Lung microvascular endothelial cell (primary cell): ENCODE measurements at places on chromosomes 11 and 22. TPM values are rescaled to one million over a fixed set of nuclear protein-coding genes. Genes with fewer than 3 reads are reported as not detected.

GRCh38 chr11:67138922-67139321 lies 19.9 kb downstream of the KDM2A start:
- no peak for DNase-seq

DNA sequence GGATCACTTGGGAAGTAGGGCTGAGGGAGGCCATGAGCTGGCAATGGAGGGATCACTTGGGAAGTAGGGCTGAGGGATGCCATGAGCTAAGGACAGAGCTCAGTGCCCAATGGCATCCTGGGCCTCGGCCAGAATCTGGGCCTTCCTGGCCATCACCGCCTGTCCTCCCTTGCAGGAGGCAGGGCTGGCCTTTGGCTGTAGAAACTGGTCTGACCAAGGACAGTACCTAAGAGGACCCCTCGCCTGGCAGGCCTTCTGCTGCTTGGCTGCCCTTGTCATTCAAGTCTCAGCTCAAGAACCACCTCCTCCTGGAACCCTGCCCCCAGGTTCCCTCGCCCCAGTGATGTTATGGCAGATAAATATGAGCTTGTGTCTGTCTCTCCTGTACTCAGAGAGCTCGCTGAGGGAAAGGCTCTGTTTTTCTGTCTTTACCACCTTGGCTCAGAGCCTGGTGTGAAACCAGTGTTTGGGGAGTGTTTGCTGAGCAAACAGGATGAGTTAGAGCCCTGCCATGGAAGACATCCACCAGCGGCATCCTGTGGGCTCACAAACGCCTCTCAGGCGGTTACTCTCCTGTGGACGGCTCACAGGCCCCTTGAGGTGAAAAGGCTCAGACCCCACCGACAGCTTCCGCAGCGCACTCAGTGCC lies 19.3 kb upstream of the RASL10A start:
- DNase-seq: peak; percentile 55

DNA sequence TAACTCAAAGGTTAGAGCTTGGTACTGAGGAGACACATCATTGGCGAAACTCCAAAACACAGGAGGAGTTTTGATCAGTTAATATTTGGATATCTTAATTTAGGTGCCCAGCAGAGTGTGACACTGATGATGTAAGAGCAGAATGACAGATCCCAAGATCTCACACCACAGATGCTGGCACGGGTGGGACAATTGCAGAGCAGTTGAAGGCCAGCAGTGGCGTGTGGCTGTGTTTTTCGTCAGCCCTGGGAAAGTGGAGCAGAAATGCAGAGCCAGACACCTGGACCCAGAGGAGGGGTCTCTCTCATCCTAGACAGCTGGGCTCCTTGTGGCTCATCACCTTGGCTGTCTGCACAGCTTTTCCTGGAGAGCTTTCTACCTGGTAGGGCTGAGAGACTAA lies 59.7 kb upstream of the CTTN start:
- DNase-seq: no peak

GRCh38 chr11:66068923-66069714 lies 953 bp upstream of the PACS1 start:
- peak; percentile 64 for DNase-seq

DNA sequence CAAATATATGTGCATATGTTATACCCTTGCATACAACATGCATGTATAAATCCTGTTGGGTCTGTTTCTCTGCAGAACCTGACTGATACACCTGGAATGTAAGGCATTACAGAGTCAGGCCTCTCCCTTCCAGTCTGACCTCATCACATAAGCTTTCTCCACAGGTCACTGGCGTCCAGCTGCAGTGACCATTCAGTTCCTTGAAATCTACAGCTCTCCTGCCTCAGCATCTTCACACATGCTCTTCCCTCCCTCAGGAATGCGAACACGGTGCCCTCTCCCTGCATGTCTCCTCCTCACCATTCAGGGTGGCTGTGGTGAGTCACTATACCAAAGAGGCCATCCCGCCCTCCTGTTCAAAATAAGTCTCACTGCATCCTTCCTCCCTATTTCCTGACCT lies 657.8 kb upstream of the B3GAT1 start:
- peak; percentile 50 for DNase-seq

- DNase-seq: no peak
Measured at GRCh38 chr11:83192606-83193245, 786 bp upstream of the ANKRD42 start.

DNA sequence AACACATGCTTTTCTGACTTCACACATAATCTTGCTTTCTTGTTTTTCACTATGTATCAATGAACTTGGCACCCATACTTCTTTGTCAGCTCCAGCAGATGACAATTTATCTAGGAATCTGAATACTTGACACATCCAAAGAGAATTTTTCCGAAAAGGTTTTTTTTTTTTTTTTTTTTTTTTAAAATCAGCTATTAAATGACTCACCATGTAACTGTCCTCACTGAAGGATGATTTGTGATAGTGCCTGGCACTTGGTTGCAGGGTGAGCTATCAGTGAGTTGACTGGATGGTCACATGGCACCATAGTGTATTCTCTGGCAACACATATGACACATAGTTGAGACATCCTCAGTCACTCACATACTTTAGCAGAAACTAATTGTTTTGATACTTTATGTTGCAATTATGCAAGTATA lies 133.4 kb upstream of the E2F8 start:
- DNase-seq: peak; percentile 86

DNA sequence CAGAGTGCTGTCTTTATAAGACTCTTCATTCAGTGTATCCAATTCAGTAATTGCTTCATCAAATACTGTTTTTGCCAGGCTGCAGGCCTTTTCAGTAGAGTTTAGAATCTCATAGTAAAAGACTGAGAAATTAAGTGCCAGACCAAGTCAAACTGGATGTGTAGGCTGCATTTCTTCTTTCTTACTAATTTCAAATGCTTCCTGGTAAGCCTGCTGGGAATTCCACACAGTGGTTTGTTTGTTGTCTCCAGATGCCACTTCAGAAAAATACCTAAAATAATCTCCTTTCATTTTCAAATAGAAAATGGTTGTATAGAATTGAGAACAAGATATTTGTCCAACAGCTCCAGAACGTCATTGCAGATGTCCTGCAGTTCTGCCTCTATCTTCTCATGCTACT lies 34.7 kb downstream of the LDHAL6A start:
- no peak for DNase-seq

DNA sequence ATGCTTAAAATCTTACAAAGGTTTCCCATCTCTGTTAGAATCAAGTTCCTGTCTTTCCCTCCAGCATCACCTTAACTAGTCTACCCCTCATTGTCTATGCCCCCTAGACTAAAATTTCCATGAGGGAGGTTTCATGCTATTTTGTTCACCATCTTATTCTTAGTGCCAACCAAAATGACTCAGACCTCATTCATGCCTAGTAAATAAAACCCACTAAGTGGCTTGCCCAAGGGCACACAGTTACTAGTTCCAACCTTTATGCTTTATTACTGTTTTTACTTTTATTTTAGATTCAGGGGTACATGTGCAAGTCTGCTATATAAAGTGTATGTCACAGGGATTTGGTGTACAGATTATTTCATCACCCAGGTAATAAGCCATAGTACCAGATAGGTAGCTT lies 469.1 kb upstream of the FAT3 start:
- no peak for DNase-seq

DNA sequence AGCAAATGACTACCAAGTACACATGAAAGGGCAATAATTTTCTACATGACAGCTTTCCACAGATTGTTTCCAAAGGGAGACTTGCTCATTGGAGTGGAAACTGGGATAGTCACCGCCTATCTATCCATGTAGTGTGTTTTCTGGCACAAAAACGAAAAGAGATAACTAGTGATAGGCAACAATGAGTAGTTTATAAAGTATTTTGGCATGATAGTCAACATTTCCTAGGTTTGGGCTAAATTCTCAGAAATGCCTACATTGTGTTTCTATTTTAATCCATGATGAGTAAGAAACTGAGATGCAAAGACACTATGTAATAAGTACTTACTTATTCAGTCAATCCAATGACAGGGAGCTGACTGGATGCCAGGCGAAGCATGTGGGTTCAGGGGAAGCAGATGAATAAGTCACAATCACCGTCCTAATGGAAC lies 1129.1 kb downstream of the DLG2 start:
- DNase-seq: no peak

- no peak for DNase-seq
Measured at GRCh38 chr11:95487391-95487790, 256.4 kb upstream of the SESN3 start.

DNA sequence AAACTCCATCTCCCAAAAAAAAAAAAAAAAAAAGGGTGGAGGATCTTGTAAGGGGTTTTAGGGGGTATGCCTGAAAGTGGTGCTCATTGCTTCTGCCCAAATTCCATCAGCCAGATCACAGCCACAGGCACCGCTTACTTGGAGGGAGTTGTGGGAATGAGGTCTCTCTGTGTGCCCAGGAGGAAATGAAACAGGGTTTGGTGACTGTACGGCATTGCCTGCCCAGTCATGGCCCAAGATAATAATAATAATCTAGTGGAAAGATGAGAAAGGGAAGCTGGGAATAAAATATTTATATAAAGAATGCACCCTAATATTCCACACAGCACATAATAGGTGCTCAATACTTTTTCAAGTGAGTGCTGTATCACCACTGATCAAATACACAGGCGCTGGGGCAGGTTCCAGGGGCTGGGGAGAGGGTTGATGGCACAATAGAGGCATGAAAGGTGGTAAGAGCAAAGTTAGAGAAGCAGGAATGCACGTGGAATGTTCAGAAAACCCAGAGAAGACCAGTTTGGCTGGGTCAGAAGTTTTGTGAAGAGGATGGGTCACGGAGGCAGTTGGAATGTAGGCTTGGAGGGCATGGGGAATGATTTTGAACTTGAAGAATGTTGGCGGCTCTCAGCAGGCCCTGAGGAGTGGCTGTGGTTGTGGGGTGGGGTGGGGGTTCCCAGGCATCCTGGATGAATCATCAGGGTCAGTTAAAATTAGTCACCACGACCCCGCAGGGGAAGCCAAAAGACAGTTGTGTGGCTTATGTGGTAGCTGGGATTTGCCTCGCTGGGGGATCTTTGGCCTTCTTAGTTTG lies 12.5 kb upstream of the MB start:
- peak; percentile 54 for DNase-seq

C22orf23 gene
- under 0.01 TPM in 2 replicates for total RNA-seq

MS4A10 gene
- not detected in 2 replicates for total RNA-seq

MAPK8IP1 gene
- 0.99 and 1.7 TPM in 2 replicates for total RNA-seq

CCDC89 gene
- total RNA-seq: under 0.01 TPM in 1 of 2 replicates, not detected in the other

OR5B21 gene
- total RNA-seq: not detected in 2 replicates

HEPN1 gene
- total RNA-seq: under 0.01 and 0.20 TPM in 2 replicates

PATL1 gene
- 4.4 and 8.9 TPM in 2 replicates for total RNA-seq
